Stimulated activated CD8-positive, alpha-beta memory T cell treated with anti-CD3 and anti-CD28 coated beads, Interleukin-7, amount 100 ng/mL, for 1 hour (primary cell): ENCODE measurements at places on chromosomes 6 and 20.

GRCh38 chr20:20888266-20888656 lies 175.8 kb upstream of the RALGAPA2 start:
- no peak for DNase-seq

GRCh38 chr6:114735025-114735735 lies 392.4 kb upstream of the HS3ST5 start:
- no peak for DNase-seq

DNA sequence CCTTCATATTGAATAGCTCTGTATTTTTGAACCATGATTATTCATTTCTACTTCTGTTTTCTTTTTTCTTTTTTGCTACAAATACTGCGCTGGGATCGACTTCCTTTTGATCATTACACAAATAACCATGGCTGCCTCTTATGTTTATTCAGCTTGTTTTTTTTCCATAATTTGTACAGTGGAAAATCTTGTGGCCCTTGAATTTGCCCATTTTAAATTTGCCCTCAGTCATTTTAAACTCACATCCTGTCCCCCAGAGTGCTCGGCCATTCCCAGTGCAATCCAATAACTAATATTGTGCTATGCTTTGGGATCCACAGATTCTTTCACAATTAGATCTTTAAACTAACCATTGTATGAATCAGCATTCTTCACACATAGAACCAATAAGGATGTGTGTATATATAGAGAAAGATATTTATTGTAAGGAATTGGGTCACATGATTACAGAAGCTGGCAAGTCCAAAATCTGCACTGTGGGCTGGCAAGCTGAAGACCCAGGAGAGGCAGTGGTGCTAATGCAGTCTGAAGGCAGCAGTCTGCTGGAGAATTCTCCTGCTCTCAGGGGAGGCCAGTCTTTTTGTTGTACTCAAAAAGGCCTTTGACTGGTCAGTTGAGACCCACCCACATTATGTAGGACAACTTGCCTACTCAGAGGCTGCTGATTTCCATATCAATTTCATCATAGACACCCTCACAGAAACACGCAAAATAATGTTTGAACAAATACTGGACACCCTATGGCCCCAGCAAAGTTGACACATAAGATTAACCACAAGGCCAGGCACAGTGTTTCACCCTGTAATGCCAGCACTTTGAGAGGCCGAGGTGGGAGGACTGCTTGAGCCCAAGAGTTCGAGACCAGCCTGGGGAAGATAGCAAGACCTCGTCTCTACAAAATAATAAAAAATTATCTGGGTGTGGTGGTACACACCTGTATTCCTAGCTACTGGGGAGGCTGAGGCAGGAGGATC lies 147.1 kb downstream of the MTHFD1L start:
- no peak for DNase-seq

DNA sequence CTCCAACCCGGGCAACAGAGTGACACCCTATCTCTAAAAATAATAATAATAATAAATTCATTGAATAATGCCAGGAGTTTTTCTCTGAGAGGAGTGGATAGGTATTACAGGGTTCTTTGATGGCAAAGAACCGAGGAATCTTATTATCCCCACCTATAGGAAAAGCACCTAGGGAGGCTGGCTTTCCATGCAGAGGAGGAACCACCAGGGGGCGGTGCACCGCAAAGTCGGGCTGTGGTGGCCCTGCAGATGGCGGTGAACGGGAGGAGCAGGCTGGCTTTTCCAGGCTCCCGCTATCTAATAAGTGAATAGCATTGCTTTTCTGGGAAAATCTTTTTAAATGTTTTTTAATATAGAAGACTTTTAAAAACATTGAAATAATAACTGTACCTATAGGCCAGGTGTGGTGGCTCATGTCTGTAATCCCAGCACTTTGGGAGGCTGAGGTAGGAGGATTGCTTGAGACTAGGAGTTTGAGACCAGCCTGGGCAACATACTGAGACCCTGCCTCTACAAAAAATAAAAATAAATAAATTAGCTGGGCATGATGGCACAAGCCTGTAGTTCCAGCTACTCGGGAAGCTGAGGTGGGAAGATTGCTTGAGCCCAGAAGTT lies 864.2 kb downstream of the KIF16B start:
- DNase-seq, result peak; percentile 17

- DNase-seq, result no peak
Measured at GRCh38 chr20:36528875-36529417, 12.4 kb upstream of the MYL9 start.

- no peak for DNase-seq
Measured at GRCh38 chr20:62205618-62206387, 14.3 kb downstream of the HRH3 start.

GRCh38 chr6:168219804-168220203 lies 99.8 kb downstream of the DACT2 start:
- DNase-seq, result no peak

DNA sequence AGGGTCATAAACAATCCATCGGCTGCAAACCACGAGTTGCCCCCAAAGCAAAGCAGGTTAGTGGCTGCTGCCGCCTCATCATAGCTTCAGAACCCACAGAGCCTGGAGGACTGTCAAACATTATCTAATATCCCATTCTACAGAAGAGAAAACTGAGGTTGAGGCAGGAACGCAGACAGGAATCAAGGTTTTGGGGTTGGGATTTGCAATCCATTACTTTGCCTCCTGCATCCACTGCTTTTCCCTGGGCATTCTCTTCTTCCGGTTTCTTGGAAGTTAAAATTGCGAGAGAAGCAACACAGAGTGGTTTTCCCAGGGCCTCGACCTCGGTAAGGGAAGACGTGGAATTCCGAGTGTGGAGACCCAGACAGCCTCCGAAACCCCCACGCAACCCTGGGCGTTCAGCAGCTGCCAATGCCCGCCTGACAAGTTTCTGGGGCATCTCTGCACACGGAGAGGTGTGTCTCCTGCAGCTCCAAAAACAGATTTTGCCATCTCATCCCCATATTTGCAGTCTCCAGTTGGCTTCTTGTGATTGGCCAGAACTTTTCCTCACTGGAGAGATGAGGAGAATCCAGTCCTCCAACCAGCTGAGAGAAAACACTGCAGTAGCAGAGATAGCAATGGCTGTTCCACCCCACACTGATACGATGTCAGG lies 45.5 kb upstream of the SNAP25 start:
- DNase-seq, result no peak

DNA sequence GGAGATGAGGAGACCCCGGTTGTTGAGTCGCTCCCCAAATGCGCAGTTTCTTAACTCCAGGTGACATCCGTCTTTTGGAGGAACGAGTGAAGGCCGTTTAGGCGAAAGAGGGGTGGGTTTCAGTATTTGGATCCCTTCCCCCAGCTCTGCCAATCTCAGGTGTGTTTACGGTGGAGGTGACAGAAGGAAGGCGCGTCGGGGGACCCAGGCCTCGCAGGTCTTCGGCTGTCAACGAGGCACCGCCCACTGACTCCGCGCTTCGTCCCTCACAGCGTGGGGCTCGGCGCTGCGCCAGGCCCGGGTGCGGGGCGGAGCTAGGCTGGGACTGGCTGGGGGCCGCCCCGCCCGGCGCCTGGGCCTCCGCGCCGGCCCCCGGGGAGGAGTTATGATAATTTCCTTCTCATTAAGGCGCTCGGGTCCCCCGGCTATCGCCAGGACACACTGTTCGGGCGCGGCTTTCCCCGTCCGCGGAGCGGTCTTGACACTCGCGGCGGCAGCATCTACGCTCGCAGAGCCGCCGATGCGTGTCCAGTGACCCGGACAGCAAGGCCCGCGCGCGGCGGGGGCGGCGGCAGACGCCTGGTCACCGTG lies at the start of gene TFAP2C:
TSS of gene TFAP2C (plus strand) at position 434 of the 591 bp plus-strand sequence. CDS start 239 bp downstream, outside the sequence.
- no peak for DNase-seq

GRCh38 chr6:19362396-19362795 lies 474.8 kb upstream of the ID4 start:
- no peak for DNase-seq
